GM23248 (cell line): ENCODE measurements at places on chromosomes 6 and 20. TPM values are rescaled to one million over a fixed set of nuclear protein-coding genes. Genes with fewer than 3 reads are reported as not detected.

The SOBP gene
- 0.38 and 0.39 TPM in 2 replicates for polyA plus RNA-seq

DNA sequence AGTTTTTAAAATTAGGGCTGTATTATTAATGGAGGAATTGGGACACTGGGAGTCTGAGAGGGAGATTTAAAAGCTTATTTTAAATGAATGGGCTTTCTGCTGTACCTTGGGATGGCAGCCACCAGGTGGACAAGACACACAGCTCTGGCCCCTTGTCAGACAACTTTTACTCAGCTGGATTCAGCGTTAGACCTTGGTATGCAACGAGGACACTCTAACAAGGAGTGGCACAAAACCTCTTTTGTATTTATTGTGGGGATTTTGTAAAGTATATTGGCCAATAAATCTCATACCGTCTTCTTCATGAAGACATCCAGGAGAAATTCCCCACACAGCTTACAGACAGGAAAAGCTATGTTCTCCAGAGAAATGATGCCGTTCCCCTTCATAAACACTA lies 105.7 kb downstream of the LCA5 start:
- no peak for DNase-seq

The ZNF334 gene
- polyA plus RNA-seq: 1.1 and 1.2 TPM in 2 replicates

DNA sequence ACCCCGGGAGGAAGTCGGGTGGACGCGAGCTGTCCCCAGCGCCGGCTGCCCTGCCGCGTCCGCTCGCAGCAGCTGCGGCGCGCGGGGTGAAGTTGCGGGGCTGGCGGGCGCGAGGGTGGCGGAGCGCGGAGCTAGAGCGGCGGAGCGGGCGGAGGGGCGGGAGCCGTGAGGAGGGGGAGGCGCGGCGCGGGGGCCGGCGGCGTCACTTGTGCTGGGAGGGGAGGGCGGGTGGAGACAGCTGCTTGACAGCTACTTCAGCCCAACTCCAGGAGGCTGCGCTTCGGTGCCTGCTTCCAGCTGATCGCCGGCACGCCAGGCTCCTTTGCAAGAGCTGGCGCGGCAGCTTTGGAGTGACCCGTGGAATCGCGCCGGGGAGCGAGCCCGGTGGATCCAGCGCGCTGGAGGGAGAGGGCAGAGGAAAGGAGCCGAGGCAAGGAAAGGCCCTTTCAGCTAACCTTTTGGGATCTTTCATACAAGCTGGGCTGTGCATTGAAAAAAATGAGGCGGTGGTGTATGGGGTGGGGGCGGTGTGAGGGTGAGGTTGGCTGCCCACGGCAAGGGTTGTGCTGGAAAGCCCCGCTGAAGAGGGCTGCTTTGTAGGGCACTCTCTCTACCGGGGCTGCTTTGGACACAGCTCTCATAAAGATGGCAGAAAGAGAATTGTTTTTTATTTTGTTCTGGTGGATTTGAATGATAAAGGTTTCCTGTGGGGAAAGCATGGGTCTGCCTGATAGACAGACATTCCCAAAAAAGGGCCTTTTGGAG lies 24.6 kb downstream of the RIPOR2 start:
- DNase-seq: peak; percentile 77

DNA sequence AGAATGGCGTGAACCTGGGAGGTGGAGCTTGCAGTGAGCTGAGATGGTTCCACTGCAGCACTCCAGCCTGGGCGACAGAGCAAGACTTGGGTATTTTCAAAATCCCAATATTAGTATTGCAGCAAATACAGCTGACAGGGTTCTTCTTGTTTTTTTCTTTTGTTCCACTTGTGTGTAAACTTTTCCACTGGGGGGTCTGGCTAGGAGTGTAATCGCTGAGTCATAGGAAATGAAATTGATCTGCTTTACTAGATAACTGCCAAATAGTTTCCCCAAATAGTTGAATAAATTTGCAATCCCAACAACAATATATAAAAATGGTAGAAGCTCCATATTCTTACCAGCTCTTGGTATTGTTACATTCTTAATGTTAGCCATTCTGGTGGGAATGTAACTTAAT lies 526.0 kb upstream of the SOX4 start:
- no peak for DNase-seq

The SNRNP48 gene
- 9.7 and 11.5 TPM in 2 replicates for polyA plus RNA-seq

GRCh38 chr6:25340431-25341202 lies 61.4 kb downstream of the CARMIL1 start:
- no peak for DNase-seq

DNA sequence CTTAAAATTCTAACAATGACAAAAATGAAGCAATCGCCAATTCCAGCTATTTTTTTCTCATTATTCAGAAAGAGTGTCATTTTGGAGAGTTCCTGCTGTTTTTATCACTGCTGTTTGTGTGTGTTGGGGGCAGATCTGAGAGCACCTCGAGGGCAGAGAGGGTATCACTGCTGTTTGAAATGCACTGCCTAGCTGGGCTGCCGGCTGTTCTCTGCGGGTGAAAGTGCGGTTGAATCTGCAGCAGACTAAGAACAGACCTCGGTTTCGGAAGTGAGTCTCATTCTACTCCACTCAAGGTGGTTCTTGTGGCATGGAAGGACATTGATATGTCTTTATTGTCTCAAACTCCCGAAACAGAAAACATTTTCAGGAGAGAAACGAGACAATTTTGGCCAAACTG lies 18.3 kb downstream of the INSM1 start:
- no peak for DNase-seq

The BFSP1 gene
- 0.25 and 0.28 TPM in 2 replicates for polyA plus RNA-seq

DNA sequence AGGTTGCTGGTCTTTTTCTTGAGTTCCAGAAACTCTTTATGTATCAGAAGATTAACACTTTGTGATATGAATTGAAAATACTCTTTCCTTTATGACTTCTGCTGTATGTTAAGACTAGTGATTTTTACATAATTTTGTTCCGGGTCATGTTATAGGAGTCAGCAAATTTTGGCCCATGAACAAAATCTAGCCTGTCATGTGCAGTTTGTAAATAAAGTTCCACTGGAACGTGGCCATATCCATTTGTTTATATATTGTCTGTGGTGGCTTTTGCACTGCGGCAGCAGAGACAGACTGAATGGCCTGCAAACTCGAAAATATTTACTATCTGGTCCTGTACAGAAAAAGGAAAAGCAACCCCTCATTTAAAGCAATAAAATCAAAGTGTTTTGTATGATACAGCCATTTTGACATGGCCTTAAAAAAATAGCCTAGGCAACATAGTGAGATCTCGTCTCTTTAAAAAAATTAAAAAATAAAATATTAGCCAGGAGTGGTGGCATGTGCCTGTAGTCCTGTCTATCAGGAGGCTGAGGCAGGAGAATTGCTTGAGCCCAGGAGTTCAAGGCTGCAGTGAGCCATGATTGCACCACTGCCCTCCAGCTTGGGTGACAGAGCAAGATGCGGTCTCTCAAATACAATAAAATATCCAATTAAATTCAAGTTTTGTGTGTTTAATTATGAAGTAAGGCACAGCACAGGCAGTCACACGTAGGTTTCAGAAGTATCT lies 36.9 kb downstream of the SNX9 start:
- no peak for DNase-seq
